Heart right ventricle (tissue), 16 donors: ENCODE measurements at places on chromosomes 6 and 20. TPM values are rescaled to one million over a fixed set of nuclear protein-coding genes. Genes with fewer than 3 reads are reported as not detected.

HRH3 gene
- not detected for total RNA-seq

IL17F gene
- total RNA-seq: not detected

RAMACL gene
- total RNA-seq: 0.79 TPM

LTB gene
- total RNA-seq: 0.81 TPM

DNA sequence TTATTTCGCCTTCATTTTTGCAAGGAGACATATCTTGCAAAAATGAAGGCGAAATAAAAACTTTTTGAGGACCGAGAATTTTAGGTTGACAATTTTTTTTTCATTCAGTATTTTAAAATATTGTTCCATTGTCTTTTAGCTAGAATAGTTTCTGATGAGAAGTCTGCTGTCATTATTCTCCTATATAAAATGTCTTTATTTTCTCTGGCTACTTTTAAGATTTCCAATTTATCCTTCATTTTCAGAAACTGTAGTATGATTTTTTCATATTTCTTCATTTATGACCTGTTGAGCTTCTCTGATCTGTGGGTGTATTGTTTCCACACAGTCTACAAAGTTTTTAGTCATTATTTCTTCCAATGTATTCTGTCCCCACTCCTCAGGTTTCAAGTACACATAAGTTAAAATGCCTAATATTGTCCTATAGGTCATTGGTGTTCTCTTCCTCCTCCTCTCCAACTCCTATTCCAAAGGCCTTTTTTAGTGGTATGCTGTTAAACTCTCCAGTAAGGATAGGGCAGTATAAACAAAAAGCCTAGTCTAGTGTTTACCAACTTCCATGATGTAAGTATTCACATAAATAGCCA lies 15.7 kb downstream of the AHI1 start:
- no peak overlapping the region for H3K4me3 ChIP-seq
- no peak for DNase-seq
- no peaks in the 10 kb centered on the region for H3K4me1 ChIP-seq

DNA sequence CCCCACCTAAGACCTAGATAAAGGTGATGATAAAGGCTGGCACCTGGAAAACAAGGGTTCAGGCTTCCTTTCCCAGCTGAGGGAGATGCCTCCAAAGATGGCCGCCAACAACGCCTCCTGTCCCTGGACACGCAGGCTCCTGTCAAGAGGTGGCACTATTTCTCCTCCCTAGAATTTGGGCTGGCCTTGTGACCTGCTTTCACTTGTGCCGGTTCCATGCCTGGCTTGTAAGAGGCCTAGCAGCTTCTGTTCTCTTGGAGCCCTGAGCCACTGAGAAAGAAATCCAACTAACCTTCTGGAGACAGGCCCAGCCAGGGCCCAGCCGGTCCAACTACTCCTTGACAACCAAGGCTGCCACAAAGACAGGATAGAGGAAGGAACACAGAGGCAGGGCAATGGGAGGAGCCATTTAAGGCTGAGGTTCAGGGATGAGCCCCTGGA lies 60.2 kb upstream of the RALY start:
- no peaks in the 10 kb centered on the region for H3K27me3 ChIP-seq
- H3K27ac ChIP-seq: no peak overlapping the region
- no peaks in the 10 kb centered on the region for H3K36me3 ChIP-seq
- no peak overlapping the region for H3K4me3 ChIP-seq

- no peaks in the 10 kb centered on the region for H3K36me3 ChIP-seq
- no peak overlapping the region for H3K27ac ChIP-seq
- H3K4me3 ChIP-seq: no peak overlapping the region
- no peaks in the 10 kb centered on the region for H3K4me1 ChIP-seq
- no peaks in the 10 kb centered on the region for H3K27me3 ChIP-seq
Observed at GRCh38 chr6:122020588-122021264, 378.7 kb upstream of the HSF2 start.

GRCh38 chr6:42821846-42822245 lies 40.0 kb downstream of the BICRAL start:
- no peaks in the 10 kb centered on the region for H3K27me3 ChIP-seq
- no peak for DNase-seq
- H3K4me1 ChIP-seq: no peaks in the 10 kb centered on the region

DNA sequence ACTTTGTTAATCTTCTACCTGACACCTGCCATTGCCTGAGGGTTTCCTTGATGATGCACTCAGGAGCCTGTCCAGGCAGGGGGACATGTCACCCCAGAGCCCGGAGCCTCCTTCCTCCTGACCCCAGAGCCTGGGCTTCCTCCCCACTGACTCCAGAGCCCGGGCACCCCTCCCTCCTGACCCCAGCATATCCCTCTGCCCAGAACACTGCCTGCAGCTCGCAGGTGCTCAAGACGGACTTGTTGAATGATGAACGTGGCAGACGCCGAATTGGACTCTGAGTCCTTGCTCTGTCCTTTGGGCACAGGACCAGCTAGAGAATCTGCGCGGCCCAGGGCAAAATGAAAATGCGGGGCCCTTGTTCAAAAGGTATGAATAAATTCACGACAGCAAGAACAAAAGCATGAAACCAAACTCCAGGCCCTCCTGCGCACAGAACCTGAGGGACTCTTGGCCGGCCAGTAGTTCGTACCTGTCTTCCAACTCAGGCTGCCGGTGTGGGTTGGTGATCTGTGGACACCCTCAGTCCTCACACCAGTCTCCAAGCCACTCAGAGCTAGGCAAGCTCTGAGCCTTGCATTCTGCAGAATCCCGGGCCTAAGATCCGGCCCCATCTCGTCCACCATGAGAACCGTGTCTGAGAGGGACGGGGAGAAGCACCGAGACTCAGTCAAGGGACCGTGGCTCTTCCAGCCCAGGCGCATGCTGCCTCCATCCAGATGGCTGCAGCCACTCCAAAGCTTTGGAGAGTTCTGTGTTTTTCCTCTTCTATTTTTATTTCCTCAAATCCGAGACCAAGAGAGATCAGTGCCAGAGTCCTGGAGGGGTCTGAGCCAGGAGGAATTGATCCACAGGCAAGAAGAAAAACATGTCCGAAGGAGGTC lies 104.7 kb downstream of the BMP7 start:
- no peaks in the 10 kb centered on the region for H3K36me3 ChIP-seq
- no peak for DNase-seq
- H3K27ac ChIP-seq: peak overlapping the region; percentile 53
- no peaks in the 10 kb centered on the region for H3K27me3 ChIP-seq
- no peaks in the 10 kb centered on the region for H3K4me1 ChIP-seq
- peak overlapping the region; percentile 10 for H3K4me3 ChIP-seq

- no peak for DNase-seq
- H3K27ac ChIP-seq: no peak overlapping the region
- H3K4me1 ChIP-seq: no peaks in the 10 kb centered on the region
- H3K27me3 ChIP-seq: no peaks in the 10 kb centered on the region
- no peak overlapping the region for H3K4me3 ChIP-seq
Observed at GRCh38 chr20:62316331-62317166, 13.8 kb downstream of the ADRM1 start.

GRCh38 chr6:52136934-52137467 lies 49.2 kb upstream of the IL17A start:
- no peak overlapping the region for H3K4me3 ChIP-seq
- H3K27me3 ChIP-seq: peaks cover 13% of the 10 kb centered on the region
- H3K4me1 ChIP-seq: peaks cover 5% of the 10 kb centered on the region

DNA sequence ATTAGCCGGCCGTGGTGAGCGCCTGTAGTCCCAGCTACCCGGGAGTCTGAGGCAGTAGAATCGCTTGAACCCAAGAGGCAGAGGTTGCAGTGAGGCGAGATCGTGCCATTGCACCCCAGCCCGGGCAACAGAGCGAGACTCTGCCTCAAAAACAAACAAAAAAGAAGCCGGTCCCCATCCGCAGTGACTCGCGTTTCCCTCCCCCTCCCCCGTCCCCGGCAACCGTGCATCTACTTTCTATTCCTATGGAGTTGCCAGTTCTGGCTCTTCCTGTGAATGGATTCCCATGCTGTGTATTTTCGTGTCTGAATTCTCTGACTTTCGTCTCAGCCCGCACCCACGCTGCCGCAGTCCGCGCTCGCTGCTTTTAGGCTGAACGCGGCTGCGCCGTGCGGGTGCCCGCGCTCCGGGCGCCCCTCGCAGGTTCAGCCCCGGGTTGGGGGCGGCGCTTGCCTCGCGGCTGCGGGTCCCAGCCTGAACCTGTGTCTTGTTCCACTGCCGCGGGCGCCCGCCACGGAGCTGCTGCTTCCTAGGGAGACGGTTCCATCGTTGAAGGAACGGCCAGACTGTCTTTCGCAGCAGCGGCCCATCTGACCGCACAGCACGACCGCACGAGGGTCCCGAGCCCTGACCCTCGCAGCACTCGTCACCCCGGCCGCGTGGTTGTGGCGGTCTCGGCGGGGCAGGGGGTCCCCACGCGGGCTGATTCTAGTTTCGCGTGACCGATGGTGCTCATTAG lies 1.1 kb upstream of the MRGBP start:
- no peaks in the 10 kb centered on the region for H3K36me3 ChIP-seq
- no peaks in the 10 kb centered on the region for H3K27me3 ChIP-seq
- peak overlapping the region; percentile 65 for H3K4me3 ChIP-seq
- H3K27ac ChIP-seq: peak overlapping the region; percentile 92
- no peak for DNase-seq

GRCh38 chr6:31008165-31008564 lies 2.1 kb upstream of the MUC22 start:
- peaks cover 11% of the 10 kb centered on the region for H3K4me1 ChIP-seq
- H3K36me3 ChIP-seq: no peaks in the 10 kb centered on the region
- no peak overlapping the region for H3K27ac ChIP-seq
- no peak overlapping the region for H3K4me3 ChIP-seq
- DNase-seq: no peak

DNA sequence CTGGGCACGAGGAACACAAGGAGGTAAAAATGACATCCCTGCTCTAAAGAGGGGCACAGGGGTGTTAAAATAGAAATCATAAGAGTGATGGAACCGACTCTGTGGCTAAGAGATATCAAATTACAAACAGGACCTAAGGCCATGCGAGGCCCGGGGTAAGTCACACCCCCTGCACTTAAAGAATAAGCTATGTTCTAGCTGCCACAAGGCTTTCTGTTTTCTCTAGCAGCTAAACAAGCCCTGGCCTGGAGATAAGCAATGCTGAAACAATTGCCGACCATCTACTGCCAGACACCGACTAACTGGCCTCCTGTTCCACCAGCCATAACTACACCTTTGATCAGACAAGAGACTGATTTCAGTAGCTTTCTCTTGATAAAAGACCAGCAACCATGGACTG lies 32.4 kb downstream of the MDGA1 start:
- no peak overlapping the region for H3K27ac ChIP-seq
- no peaks in the 10 kb centered on the region for H3K36me3 ChIP-seq
- no peak overlapping the region for H3K4me3 ChIP-seq
- H3K4me1 ChIP-seq: no peaks in the 10 kb centered on the region
- DNase-seq: no peak
- H3K27me3 ChIP-seq: no peaks in the 10 kb centered on the region

GRCh38 chr6:139376017-139376330 lies 1.5 kb upstream of the CITED2 start:
- H3K36me3 ChIP-seq: peaks cover 10% of the 10 kb centered on the region
- peaks cover 27% of the 10 kb centered on the region for H3K4me1 ChIP-seq
- peak overlapping the region; percentile 98 for H3K27ac ChIP-seq
- H3K27me3 ChIP-seq: no peaks in the 10 kb centered on the region
- peak overlapping the region; percentile 79 for H3K4me3 ChIP-seq

GRCh38 chr20:58390659-58391035 lies 1.6 kb downstream of the VAPB start:
- DNase-seq: no peak
- no peak overlapping the region for H3K27ac ChIP-seq
- no peaks in the 10 kb centered on the region for H3K36me3 ChIP-seq
- no peaks in the 10 kb centered on the region for H3K27me3 ChIP-seq
- H3K4me1 ChIP-seq: peaks cover 41% of the 10 kb centered on the region

- H3K4me1 ChIP-seq: no peaks in the 10 kb centered on the region
- H3K36me3 ChIP-seq: no peaks in the 10 kb centered on the region
- no peak overlapping the region for H3K27ac ChIP-seq
- no peak overlapping the region for H3K4me3 ChIP-seq
Observed at GRCh38 chr6:64721865-64722264, 985.2 kb downstream of the EYS start.

DNA sequence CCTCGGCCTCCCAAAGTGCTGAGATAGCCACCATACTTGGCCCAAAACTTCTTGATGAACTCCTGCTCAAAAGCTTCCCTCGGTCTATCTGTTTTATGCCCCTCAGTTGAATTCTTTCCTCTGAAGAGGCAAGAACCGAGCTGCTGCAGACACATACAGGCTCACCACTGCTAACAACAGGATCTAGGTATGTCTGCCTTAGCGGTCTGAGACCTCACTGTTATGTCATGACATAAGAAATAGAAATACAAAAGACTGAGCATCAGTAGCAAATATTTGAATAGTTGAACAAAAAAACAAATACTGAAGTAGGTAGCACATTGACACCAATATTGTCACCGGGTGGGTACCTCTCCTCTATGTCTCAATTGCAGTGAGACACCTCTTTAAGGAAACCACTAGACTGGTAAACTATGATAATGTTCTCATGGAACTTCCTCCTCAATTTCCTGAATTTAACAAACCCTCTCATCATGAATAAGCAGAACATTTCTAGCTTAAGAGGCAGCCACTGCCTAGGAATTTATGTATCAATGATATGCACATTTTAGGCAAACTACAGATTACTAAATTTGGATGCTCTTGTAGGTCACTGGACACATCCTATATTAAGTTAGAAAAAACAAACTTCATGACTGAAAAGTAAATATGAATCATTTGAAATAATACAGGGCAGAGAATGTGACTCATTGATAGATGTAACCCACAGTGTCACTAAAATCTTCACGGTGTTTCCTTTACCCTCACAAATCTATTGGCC lies 9.4 kb upstream of the STXBP5 start:
- no peaks in the 10 kb centered on the region for H3K4me1 ChIP-seq
- H3K27me3 ChIP-seq: no peaks in the 10 kb centered on the region
- no peak overlapping the region for H3K4me3 ChIP-seq

DNA sequence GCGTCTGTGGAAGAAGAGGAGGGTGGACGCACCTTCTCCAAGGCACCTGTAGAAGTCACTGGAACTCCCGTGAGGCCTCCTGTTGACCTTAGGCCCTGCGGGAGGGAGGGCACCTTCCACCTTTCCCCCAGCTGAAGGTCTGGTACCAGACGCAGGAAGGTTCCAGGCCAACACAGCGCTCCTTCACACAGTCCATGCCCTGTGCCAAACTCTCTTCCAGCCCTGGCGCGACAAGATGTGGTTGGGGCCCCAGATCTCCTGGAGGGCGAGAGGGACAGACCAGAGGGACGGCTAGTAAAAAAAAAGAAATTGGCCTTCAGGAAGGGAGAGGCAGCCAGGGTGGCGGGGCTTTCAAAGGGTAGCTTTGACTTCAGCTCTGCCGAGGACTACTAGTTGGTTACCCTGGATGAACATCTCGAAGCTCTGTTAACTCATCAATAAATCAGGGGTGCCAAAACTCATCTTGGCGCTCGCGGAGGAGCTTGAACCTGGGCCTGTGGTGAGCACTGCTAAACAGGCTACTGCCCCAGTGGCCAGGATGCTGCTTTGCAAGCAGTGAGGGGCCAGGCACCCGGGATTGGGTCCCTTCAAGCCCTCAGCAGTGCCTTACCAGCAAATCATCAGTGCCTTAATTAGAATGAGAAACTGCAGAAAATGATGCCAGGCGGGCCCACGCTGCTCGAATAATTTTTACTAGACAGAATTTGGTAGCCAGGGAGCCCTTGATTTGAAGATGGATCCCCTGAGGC lies 14.9 kb downstream of the AARS2 start:
- peaks cover 31% of the 10 kb centered on the region for H3K36me3 ChIP-seq
- H3K27me3 ChIP-seq: peaks cover 48% of the 10 kb centered on the region
- DNase-seq: no peak
- peak overlapping the region; percentile 39 for H3K4me3 ChIP-seq
